H4 (cell line): ENCODE measurements at places on chromosomes 13 and 19.

DNA sequence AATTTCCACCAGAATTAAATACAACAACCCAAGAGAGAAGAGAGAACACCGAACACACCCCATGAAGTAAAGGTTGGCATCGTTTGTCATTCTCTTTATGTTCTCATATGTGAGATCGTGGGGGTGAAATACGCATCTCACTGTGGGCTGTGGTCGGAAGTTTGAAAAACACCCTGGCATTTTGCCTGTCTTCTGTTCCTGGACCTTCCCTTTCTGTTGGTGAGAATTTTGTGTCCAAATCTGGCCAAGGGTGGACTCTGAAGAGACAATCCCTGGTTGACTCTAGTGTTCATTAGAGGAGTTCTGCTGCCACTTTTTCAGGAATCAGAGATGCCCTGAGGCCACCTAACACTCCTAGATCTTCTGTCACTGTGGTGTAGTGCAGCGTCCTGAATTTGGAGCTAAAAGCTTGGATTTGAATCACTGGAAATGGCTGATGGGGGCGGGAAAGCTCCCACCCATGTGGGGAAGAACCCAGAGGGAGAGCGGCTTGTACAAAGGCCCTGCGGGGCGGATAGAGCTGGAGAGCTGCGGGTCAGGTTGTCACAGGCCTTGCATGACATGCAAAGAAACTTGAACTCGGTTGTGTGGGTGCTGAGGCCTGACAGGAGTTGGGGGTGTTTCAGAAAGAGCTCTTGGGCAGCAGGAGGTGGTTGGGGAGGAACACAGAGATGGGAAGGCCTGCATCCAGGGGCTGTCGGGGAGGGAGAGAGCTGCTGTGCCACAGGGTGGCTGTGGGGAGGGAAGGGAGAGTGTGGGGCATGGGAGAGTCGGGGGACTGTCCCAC, 11.1 kb upstream of the SPATA13 start:
- peak; percentile 40 for DNase-seq

GRCh38 chr19:56637976-56638555, 4.9 kb upstream of the SMIM17 start:
- peak; percentile 88 for DNase-seq

- DNase-seq: no peak
These were observed 120.7 kb upstream of the SOX1 start for GRCh38 chr13:111946214-111946613.

DNA sequence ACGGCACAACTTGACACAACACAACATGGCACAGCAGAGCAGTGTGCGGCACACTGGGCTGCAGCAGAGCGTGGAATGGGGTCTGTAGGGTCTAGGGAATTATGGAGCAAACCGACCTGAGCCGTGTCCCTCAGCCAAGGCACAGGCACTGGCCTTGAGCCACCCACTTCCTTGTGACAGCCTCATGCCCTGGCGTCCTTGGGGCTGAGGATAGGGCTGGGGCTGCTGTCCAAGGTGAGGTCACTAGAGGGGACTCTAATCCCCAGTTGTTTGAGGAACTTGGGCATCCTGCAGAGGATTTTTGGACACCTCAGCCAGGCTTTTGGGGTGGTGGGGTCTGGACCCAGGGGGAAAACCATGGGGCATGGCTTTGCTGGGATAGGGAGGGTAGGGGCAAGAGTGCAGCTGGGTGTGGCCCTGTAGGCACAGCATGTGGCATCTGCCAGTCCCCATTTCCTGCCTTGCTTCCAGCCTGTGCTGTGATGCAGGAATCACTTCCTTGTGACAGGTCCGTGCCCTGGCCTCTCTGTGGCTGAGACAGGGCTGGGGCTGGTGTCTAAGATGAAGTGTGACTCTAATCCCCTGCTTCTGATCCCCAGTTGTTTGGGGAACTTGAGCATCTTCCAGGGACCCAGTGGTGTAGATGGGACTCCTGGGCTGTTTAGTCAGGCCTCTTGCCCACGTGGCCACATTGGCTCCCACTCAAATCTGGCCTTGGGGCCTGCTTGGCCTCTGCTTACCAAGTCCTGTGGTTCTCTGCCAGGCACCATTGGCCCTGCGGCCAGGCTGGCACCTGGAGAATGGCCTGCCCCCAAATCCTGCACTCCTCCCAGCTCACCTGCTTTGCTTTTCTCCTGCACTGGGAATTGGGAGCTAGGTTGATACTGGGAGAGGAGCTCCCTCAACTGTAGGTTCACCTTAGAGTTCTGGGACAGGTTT, 78.5 kb downstream of the SCGB2B2 start:
- peak; percentile 5 for DNase-seq

GRCh38 chr19:7293762-7294557, at the start of gene INSR:
Gene INSR (minus strand): TSS chr19:7294414. CDS start chr19:7293891, 523 bp downstream.
- peak; percentile 82 for DNase-seq

- no peak for DNase-seq
These were observed 38.6 kb upstream of the TEX29 start for GRCh38 chr13:111281751-111282311.

DNA sequence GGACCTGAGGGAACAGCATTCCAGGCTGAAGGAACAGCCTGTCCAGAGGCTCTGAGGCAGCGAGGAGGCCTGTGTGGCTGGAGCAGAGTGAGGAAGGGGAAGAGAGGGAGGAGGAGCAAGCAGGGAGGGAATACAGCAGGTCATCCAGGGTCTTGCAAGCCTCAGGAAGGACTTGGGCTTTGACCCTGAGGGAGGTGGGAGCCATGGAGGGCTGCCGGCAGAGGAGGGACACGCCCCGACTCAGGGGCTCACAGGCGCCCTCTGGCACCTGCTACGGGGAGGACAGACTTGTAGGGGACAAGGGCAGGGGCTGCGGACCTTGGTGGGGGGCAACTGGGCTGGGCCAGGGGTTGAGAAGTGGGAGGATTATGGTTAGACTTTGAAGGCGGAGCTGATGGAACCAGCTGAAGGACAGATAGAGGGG, 4.7 kb downstream of the TINCR start:
- no peak for DNase-seq

DNA sequence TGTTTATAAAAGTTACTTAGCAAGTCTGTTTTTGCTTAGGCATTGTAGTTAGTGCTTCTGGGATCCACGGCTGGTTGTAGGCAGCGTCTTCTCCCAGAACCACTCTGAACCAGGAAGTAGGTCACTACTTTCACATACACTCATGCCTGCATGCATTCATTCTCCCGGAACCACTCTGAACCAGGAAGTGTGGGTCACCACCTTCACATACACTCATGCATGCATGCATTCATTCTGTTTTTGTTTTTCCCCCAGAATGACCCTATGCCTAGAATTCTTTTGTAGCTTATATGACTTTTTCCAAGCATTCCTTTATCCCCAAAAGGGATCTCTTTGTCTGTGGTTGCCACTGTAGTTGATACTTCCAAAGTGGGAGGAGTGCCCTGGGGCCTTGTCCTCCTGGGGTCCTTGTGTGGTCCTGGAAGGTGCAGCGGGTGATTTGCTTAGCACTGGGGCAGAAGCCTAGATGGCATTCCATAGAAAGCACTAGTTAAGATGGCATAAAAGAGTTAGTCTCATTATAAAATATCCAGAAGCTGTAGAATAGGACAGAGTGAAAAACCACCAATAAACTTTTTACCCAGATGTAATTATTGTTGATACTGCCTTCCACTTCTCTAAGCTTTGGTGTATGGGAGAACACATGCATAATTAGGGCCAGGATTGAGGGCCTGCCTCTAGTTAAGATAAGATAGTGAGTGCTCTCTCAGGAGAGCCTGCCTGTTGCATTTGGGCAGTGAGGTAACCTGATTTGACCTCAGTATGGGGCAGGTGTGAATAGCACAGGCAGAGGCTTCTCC, 68.6 kb upstream of the TEX29 start:
- DNase-seq: no peak

DNA sequence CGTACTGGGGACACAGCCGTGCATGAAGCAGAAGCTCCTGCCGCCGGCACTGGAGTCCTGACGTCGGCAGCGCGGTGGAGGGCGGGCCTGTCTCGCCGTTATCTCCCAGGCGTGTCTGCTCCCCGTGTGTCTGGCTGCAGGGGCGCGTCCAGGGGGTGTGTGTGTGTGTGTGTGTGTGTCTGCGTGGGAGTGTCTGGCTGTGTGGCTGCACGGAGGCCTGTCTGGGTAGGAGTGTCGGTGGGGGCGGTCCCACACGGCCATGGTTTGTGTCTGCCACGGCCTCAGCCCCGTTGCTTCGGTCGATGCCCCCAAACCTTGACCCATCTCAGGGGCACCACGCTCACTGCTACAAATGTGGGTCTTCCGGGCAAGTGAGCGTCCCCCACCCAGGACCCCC, 18.3 kb downstream of the ARID3A start:
- no peak for DNase-seq

DNA sequence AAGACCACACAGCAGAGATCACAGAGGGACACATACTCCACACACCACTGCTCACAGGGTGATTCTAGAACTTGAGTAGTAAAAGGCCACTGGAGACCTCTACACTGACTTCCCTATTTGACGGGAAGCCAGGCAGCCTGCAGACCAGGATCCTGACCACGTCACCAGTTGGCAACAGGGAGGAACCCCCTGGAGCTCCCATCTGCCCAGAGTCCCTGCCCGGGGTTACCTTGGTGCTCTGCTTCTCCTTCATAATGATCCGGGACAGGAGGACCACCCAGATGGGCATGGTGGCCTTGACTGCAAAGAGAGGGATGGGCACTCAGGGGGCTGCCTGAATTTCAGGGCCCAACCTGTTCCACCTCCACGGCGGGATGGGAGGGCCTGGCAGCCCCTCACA, 932 bp downstream of the SLC35E1 start:
- no peak for DNase-seq

GRCh38 chr19:45613926-45614725, 12.1 kb upstream of the GPR4 start:
- peak; percentile 88 for DNase-seq

GRCh38 chr19:54480051-54480450, 7.0 kb upstream of the CDC42EP5 start:
- DNase-seq: no peak

GRCh38 chr13:113651511-113652403, 6.2 kb downstream of the ATP4B start:
- no peak for DNase-seq

- DNase-seq: no peak
These were observed 2.2 kb downstream of the LHFPL6 start for GRCh38 chr13:39600766-39601165.

- DNase-seq: no peak
These were observed 13.4 kb downstream of the HSH2D start for GRCh38 chr19:16156904-16157303.

GRCh38 chr13:67318398-67318797, 88.3 kb upstream of the PCDH9 start:
- DNase-seq: no peak

- no peak for DNase-seq
These were observed 1211.6 kb upstream of the PCDH20 start for GRCh38 chr13:62627226-62627625.

DNA sequence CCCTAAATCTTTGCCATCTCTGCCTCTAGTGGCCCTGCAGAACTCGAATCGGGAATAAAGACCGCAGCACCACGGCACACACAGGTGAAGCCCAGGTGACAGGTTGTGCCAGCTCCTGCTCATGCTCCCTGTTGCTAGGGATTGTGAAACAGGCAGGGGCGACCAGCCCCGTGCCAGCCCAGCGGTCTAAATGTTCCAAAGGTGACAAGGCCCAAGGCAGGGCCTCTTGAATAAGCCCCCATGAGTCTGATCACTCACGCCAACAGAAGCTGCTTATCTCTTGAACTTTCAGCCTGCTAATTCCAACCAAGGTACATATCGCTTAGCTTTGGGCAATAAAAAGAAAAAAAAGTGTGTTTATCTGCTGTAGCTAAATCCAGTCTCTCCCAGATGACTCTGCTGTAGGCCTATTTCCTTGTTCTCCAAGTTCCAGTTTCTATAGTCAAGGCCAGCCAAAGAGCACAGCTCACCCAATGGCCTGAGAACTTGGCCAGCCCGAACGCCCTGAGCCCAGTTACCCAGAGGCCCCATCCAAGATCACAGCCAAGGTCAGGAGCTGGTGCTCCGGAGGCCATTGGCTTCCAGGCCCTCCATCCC, 191.1 kb upstream of the GPR12 start:
- DNase-seq: no peak

- no peak for DNase-seq
These were observed 13.0 kb downstream of the SAMD4B start for GRCh38 chr19:39355253-39355652.

GRCh38 chr19:41924151-41925145, 3.8 kb downstream of the ERFL start:
- DNase-seq: no peak

- peak; percentile 70 for DNase-seq
These were observed 476 bp downstream of the MBD3 start for GRCh38 chr19:1592024-1592754.

DNA sequence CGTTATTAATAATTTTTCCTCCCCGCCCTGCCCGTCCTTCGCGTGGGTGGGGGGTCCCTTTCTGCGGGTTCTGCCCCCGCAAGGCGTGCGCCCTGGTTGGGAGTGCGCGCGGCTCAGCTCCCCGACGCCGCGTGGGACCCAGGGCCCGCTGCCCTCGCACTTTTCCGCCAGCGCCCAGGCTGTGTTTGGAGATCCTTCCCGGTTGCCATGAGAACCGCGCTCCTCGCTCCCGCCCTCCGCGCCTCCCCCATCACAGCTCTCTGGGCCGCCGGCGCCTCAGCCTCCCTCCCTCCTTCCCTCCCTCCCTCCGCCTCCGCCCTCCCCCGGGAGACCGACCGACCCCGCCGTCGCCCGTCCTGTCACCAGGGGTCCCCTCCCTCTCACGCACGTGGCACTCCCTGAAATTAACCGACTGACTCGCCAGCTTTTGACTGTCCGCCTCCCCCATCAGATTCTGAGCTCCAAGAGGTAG, 2.4 kb upstream of the SSBP4 start:
- peak; percentile 93 for DNase-seq
